ENCODE measurements at places on chromosomes 1 and 21.

DNA sequence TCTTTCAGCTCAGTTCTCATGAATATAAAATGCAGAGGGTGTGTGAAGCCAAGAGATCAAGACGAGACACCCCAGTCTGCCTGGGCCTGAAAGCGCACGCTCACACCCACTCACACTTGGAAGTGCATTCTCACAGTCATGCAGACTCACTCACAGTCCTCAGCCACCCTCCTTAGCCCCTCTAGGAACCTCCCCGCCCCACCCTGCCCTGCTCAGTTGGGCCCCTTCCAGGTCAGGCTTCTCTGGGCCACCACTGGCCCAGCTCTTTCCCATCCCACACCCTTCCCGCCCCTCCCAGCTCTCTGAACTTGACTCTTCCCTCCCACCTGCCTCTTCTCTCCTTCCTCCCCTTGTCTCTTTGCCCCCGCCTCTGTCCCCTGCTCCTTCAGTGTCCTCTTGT lies 93.8 kb downstream of the EPHB2 start:
- no peak for DNase-seq

DNA sequence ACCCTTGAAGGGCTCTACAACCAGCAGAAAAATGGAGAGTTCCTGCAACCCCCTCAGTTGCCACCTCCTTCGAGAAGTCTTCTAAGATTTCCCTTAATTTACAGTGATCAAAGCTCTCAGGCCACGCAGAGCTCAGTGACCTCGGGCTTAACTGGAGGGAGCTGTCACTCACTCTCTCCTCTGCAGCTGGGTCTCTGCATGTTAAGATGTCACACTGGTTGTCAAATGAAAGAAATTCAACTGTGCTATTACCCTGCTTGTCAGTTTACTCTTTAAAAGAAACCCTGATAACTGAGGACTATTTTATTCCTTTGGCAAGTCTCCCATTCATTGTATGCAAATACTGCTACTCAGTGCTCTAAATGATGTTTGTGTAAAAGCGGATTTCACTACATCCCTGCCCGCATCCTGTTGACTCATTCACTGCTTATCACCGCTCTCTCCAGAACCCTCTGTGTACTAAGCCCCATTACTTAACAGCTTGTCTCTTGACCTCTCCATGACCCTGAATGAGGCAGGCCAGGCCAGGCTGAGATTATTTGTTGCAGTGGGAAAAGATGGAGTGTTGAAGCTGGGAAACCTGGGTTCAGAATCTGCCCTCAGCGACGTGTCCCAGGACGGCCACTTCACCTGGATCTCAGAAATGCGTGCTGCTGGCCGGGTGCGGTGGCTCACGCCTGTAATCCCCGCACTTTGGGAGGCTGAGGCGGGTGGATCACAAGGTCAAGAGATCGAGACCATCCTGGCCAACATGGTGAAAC lies 13.7 kb downstream of the DHRS3 start:
- DNase-seq, result peak; percentile 79

DNA sequence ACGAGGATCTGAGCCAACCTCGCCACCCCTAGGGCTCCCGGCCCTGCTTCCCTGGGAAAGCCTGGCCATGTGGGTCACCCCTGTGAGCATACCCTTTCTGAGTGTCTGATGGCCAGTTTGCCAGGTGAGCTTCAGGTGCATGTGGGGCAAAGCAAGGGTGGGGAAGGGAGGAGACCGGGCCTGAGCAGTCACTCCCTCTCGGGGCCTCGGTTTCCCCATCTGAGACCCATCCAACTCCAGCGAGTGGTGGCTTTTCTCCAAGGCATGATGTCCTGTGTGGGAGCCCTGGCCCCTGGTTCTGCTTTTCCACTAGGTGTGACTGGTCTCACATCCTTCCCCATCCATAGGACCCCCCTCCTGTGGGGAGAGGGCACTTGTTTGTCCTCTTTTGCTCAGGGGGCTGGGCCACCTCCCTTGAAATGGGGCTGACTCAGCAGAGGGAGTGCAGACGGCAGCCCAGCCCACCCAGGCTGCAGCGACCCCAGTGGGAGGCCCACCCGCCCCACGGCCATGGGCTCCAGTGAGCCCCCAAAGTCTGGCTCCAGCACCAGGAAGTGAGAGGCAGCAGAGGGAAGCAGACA lies 1.7 kb upstream of the WNT9A start:
- DNase-seq, result no peak

DNA sequence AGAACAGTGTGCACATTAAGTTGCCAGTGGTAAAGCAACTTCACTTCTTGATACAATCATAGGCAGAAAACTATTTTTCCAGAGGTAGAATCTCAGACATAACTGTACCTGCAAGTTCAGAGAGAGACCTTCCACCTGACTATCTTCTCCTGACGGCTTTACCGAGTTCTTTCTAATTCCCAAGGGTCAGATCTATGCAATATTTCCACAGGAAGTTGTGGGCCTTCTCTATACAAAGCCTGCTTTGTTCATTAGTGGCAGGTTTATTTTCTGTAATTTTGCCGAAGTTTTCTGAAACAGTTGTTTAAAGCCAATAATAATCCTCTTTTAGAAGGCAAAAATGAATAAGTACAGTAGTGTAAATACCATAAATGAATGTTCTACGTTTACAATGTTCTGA lies 58.2 kb upstream of the RCC1 start:
- DNase-seq, result no peak

- DNase-seq, result no peak
Observed at GRCh38 chr1:167648252-167648849, 18.3 kb downstream of the RCSD1 start.

GRCh38 chr1:175572932-175573868 lies 170.2 kb downstream of the TNR start:
- DNase-seq, result no peak

GRCh38 chr1:160519642-160520435 lies 3.2 kb downstream of the SLAMF6 start:
- DNase-seq, result no peak

DNA sequence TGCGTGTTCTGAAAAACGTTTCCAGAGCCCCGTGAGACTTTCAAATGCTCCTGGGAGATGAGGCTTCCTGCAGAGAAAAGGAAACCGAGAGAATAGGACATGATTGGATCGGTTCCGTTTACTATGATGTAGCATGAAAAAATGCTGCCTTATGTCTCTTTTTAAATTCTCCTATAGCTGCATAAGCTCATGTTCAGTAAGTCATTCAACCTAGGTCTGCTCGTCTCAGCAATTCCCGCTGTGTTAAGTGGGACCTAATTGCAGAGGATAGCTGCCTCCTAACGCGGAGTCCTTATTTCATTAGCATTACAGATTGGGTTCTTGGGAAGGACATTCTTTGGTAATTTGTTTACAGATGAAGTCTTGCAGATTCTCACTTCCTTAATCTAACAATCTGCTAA lies 165.3 kb downstream of the GALNT2 start:
- DNase-seq, result no peak

GRCh38 chr1:152972196-152972886 lies 1.9 kb downstream of the SPRR4 start:
- DNase-seq, result no peak

DNA sequence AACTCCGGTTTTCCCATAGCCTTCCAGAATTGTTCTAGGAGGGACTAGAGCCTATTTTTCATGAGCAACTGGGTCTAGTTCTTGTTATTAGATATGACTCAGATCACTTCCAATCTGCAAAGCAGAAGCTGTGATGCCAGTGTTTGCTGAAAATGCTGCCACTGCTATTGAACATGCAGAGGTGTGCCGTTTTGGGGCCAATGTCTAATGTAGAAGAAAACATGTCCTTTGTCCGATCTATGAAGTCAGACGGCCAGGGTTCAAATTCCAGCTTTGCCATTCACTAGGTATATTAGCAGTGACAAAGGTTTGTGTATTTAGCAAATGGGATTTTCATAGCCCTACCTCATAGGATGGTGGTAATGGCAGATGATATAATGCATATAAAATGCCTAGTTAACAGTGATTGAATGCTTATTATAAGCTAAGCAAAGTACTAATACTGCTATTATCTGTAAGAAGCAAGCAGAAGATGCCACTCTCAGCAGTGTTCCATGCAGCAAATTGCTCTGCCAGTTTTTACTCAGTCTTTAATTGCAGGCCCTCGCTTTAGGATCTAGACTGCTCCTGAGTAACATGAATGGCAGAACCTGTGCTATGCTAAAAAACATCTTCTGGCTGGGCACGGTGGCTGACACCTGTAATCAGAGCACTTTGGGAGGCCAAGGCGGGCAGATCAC lies 40.1 kb upstream of the CXADR start:
- no peak for DNase-seq

DNA sequence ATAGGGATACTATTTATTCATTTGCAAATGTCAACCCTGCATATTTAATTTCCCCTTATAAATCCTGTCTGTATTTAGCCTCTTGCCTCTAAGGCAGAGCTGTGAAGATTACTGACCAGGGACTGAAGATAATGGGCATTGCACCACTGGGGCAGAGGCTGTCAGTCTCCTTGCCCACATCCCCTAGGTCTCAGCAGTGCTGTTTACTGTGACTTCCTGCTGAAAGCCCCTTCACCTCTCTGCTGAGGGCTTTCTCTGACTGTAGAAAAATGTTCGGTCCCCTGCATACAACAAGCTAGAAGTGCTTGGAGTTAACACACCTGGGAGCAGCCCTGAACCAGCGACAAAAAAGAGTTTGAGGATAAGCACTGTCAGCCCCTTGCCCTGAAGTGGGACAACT lies 28.8 kb downstream of the SLC5A9 start:
- no peak for DNase-seq

GRCh38 chr21:44695184-44695583 lies 1.8 kb upstream of the KRTAP10-12 start:
- no peak for DNase-seq

DNA sequence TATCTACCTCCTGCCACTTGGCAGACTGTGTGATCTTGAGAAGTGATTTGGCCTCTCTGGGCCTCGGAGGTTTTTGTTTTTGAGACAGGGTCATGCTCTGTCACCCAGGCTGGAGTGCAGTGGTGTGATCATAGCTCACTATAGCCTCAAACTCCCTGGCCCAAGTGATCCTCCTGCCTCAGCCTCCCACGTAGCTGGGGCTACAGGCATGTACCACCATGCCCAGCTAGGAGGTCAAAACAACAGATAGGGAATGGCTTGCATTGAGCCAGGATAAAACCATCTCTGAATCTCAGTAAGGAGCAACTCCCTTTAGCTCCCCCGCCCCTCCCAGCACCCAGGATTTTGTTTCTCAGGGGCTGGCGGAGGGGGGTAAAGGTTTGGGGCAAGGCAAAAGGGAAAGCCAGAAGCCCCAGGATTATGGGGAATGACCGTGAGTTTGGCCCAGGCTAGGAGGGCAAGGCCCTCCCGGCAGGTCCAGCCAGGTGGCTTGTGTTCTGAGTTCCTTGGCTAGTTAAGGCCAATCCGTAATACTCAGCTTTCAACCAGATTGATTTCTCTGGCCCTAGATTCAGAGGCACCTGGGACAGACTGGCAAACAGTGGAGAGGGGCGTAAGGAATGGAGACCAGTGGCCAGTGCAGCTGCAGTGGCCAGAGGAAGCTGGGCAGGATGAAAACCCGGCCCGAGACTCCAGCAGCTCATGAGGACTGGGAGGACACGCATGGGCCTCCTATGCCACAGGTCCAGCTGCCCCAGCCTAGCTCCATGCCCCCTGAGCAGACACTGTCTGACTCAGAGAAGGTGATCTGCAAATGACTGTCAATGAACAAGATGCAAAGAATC lies 130.1 kb downstream of the DMRTB1 start:
- DNase-seq, result no peak
